ENCODE measurements at places on chromosomes 2 and 18.

DNA sequence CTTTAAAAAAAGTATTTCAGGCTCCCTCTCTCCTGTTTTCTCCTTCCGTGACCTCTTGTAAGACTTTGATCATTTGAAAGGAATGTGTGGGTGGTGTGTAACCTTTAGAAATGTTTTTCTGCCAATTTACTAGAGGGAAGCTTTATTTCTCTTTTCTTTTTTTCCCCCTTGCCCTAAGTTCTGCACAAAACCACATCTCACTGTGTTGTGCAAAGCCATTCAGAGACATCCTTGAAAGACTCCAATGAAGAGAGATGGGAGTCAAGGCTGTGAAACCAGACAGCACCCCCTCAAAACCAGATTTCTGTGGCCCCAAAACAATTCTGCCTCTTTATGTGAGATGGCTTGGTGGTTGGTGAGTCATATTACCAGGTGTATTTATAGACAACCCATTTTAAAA is 184.6 kb upstream of the ERBB4 start:
- DNase-seq = no peak

DNA sequence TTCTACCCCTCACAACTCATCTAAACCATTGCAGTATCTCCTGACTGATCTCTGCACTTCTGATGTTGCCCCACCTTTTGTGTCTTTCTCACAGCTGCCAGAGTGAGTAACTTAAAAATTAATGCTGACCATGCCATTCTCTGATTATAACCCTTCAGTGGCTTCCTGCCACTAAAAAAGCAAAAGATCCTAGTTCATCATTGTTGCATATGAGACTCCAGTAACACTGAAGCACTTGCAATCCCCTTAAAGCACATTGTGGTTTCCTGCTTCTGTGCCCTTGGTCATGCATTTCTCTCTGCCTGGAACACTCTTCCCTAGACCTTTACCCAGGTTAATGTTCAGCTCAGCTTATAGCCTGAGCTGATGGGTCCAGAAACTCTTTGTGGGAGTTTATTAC is 95.1 kb upstream of the WDSUB1 start:
- no peak for DNase-seq

DNA sequence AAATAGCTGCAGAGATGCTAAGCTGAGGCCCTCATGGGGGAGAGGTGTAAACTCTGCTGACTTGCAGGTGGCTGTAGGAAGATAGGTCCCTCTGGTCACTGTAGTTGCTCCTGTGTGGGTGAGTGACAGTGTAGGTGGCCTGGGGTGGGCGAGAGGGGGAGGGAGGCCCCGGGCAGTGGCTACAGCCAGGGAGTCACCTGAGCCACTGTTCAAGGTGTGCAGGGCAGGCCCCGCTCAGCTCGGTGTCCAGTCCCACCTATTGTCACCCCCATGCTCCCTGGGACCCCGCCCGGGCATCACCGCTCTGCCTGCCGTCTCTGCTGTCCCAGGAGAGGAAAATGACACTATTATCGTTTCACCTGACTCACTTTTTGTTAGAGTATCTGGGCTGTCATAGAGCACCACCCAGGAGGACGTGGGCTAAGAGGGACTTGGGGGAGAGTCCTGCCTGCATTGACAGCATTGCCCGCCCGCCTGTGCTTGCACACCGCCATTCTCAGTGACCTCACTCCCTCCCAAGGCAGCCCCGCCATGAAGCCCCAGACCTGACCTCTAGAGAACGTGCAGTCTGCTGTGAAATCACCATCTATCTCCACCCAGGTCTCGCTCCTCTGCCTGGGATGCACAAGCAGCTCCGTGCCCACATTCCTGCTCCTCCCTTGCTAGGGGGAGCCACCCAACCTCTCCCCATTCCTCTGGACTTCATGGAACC is 29.2 kb downstream of the COPS9 start:
- DNase-seq = no peak

- no peak for DNase-seq
These were observed 47.0 kb upstream of the MAP3K20 start for GRCh38 chr2:173028671-173029070.

GRCh38 chr2:6872394-6872793 is 5.2 kb upstream of the RSAD2 start:
- no peak for DNase-seq

- DNase-seq = no peak
These were observed 103.2 kb upstream of the OTX1 start for GRCh38 chr2:62947403-62947802.

- no peak for DNase-seq
These were observed 68.6 kb downstream of the TGOLN2 start for GRCh38 chr2:85259101-85259590.

DNA sequence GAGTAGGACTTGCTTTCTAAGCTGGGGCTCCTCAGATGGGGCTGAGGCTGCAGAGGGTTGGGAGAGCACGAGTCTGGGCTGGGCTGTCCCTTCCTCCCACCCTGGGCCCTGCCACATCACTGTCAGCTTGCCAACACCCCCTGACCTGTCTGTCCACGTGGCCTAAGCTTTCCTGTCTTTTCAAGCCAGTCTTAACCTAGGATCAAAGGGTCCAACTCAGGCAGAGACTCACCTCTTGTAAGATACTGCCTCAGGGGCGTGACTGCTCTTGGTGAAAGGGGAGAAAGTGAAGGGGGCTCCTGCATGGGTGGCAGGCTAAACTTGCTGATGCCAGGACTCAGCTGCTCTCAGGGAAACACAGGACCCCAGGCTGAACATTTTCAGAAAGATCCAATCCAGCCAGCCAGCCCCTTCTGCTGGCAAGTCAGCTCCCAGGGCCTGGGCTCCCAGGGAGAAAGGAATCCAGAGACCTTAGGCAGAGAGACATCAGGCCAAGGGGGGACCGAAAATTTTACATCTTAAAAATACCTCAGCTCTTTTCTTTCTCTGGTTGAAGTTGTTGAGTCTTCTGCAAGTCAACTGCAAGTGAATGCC is 144.2 kb upstream of the ID2 start:
- no peak for DNase-seq

DNA sequence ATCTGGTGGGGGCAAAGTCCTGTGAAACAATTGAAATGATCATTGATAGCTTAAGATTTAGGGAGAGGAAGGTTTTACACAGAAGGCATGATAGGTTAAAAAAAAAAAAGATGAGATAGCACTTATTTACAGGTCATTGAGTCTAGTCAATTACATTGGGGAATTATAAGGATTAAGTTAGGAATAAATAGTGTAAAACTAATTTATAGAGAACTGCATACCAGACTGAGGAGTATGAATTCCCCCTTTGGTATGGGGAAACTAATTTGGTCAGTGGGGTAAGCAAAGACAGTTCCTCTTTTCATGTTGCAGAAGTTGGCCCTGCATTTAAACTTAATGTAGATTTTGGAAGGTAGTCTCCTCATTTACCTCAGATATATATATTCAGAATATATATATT is 10.8 kb downstream of the GLS start:
- DNase-seq = no peak

GRCh38 chr2:241871538-241872312 is 2.2 kb downstream of the RTP5 start:
- no peak for DNase-seq

DNA sequence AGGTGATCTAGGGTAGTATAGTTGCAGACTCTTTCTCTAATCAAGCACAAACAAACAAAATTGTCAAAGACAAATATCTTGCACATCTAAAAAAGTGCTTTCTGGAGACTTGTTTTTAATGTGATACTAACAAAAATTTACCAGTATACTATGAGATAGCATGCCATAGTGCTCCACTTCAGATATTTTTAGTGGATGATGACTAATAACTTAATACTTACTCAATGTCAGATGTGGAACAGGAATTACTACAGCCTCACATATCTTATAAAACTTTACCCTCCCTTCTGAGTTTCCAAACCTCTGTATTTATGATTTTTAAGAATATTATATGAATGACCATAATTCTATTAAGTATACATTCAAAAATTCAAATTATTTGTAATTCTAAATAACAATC is 1162.0 kb upstream of the SLC39A10 start:
- no peak for DNase-seq

- no peak for DNase-seq
These were observed 117.7 kb downstream of the ZEB2 start for GRCh38 chr2:144402251-144402650.

DNA sequence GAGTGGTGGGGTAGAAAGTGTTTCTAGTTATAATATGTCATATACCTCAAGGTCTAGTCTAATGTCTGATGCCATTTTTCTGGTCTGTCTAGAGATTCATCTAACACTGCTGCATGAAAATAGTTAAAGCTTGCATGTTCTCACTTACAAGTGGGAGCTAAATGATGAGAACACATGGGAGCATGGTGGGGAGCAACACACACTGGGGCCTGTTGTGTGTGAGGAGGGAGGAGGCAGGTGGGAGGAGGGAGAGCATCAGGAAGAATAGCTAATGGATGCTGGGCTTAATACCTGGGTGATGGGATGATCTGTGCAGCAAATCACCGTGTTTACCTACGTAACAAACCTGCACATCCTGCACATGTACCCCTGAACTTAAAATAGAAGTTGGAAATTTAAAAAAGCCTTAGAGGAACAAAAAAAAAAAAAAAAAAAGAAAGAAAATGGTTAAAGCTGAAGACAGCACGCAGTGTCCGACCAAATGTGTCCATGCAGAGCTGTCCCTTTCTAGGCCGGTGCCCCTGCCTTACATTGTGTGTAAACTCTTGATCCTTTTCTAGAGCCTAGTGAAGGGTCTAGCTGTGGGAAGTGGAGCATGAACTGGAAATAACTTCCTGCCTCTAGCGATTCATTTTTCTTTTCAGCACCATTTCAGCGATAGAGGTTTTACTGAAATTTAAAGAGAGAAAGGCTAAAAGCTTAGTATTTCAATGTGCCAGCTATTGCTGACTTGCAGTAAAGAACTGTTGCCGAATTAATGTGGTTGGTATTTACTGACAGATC is 94.0 kb downstream of the FMNL2 start:
- DNase-seq = no peak

GRCh38 chr2:54728669-54729120 is 5.2 kb downstream of the EML6 start:
- DNase-seq = no peak

DNA sequence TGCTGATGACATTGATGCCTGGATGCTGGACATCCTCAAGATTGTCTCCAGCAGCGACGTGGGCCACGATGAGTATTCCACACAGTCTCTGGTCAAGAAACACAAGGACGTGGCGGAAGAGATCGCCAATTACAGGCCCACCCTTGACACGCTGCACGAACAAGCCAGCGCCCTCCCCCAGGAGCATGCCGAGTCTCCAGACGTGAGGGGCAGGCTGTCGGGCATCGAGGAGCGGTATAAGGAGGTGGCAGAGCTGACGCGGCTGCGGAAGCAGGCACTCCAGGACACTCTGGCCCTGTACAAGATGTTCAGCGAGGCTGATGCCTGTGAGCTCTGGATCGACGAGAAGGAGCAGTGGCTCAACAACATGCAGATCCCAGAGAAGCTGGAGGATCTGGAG is 94.1 kb upstream of the EML6 start:
- no peak for DNase-seq

GRCh38 chr2:112794841-112795240 is 10.5 kb upstream of the IL1A start:
- DNase-seq = no peak

DNA sequence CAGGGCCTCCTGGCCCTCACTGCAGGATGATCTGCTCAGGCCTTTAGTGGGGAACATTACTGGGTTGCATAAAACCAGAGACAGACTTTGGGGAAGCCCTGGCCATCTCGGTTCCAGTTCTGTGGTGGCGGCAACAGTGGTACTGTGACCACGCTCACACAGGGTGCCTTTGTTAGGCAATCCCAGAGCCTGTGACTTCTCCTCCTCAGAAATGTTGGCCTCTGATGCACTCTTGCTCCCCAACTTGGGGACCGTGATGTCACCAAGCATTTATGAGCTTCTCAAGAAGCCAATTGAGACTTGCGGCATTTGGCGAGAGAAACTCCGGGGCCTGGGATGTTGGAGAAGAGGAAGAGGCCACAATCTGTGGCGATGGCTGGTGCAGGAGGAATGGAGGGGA is 80.9 kb upstream of the PKDCC start:
- DNase-seq = no peak

GRCh38 chr18:59996370-59996966 is 96.7 kb downstream of the PMAIP1 start:
- DNase-seq = no peak

GRCh38 chr18:13712400-13713131 is 13.8 kb downstream of the FAM210A start:
- DNase-seq = no peak

DNA sequence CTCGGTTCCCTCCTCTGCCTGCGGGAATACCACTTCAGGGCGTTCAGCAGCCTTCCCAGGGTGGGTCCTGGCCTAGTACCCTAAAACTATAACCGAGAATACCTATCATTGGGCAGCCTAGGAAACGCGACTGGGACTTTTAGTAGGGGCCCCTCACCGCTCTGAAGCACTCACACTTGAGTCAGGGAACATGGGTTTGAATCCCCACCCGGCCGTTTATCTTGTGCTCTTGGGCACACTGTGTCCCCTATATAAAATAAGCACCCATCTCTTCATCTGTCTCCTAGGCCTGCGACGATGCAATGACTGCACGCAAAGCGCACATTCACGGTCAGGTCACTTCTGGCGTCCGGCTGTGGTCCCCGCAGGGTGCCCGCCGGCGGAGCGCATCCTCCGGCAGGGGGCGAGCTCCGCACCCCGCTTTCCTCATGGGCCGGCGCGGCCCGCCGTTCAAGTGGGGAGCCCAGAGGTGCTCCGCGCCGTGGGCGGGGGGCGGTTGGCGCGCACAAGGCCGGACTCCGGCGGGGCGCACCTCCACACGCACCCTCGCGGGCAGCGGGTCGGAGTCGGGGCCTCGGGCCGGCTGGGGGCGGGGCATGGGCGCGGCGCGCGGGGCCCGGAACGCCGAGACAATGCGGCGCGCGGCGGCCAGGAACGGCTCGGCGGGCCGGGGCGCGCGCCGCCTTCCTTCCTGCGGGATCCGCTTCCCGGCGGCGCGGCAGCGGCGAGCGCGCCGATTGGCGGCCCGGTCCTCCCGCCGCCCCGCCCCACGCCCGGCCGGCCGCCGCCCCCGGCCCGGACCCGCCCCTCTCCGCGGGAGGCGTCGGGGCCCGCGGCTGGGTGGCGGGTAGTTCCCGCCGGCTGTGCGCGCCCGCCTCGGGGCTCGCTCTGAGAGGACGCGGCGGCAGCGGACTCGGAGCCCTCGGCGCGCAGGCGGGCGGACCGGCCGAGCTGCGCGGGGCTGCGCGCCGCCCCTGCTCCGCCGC is at the start of gene ASAP2:
Gene ASAP2 (plus strand): TSS at position 850 of the 986 bp plus-strand sequence. CDS start 293 bp downstream, outside the sequence.
- DNase-seq = no peak

- DNase-seq = no peak
These were observed 224.5 kb downstream of the UXS1 start for GRCh38 chr2:105969552-105969951.

All from stimulated activated CD4-positive, alpha-beta T cell treated with anti-CD3 and anti-CD28 coated beads, TNF-alpha, amount 100 ng/mL, for 1 hour (primary cell).